ENCODE measurements at places on chromosomes 7 and 10. TPM values are rescaled to one million over a fixed set of nuclear protein-coding genes. Genes with fewer than 3 reads are reported as not detected.

C10orf53 gene
- total RNA-seq, result not detected

- DNase-seq, result peak; percentile 1
These were observed 823 bp downstream of the COPG2 start for GRCh38 chr7:130667593-130668257.

- no peak for DNase-seq
These were observed 71.6 kb upstream of the BAIAP2L1 start for GRCh38 chr7:98472521-98472954.

- DNase-seq, result peak; percentile 4
These were observed 59.8 kb downstream of the GRID1 start for GRCh38 chr10:86306628-86307278.

DNA sequence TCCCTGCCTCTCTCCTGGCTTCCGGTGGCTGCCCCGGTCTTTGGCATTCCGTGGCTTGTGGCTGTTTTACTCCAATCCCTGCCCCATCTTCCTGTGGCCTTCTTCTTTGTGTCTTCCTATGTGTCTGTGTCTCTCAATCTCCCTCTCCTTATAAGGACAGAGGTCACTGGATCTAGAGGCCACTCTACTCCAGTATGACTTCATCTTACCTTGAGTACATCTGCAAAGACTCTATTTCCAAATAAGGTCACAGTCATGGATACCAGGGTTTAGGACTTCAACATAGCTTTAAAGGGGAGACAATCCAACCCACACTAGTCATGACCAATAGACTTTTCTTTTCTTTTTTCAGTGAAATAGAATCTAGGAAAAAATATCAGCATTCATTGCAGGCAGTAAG is 153.3 kb upstream of the INSYN2A start:
- peak; percentile 53 for DNase-seq

C10orf71 gene
- not detected for total RNA-seq

- peak; percentile 87 for DNase-seq
These were observed 25.3 kb downstream of the EPHB4 start for GRCh38 chr7:100801833-100802568.

CRTAC1 gene
- total RNA-seq, result not detected

DNA sequence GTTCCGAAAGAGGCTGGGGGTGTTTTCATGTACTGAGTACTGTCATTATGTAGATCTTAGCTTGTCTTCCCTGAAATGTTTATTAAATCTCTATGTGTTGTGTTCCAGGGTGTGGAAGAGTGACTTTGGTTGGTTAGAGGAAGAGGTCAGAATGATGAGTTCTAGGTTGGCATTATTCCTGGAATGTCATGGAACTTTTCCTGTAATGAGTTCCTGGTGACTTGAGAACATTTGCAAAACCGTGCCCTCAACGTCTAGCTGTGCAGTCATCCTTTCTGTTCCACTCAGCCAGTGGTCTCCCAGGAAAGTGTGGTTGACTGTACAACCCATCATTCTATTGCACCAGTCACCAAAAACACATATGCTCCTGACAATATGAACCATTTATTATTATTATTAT is 129.6 kb downstream of the BICC1 start:
- DNase-seq, result peak; percentile 50

DNA sequence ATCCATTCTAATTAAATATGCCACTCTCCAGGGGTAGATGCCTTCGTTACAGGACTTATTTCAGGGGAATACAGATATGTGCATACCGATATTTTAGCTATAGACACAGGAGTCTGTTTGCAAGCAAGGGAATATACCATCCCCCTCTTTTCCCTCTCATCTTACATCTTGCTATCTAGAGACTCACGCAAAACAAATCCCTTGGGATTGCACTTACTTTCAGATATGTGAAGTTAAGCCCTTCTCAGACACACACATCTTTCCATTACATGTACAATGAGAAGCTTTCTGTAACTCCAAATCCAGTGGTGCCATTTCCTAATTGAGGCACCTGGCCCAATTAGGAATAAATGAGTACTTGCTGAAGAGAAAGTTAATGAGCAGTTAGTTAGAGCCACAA is 250.4 kb upstream of the FZD8 start:
- no peak for DNase-seq

GRCh38 chr10:76774987-76775603 is 862.5 kb downstream of the KCNMA1 start:
- no peak for DNase-seq

DNA sequence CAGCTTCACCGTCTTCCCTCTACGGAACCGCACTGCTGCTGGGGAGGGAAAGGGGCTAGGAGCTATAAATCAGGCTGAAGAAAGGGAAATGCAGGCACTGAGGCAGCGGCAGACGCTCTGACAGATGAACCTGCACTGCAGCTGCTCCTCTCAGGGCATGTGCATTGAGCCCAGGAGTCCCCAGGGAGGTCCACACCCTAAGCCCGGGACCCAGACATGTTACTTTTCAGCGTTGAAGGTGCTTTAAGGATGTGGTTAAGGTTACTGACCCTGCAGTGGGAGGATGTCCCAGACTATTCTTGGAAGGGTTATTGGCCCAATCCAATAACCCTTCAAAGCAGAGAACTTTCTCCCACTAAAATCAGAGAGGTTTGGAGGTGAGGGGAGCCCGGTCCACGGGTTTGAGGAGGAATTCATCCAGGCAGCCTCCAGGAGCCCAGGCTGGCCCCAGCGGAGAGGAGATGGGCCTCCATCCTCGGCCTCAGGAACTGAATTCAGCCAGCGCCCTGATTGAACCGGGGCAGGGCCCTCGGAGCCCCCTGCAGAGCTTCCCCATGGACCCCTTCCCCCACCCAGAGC is 75.4 kb downstream of the ADARB2 start:
- no peak for DNase-seq

DNA sequence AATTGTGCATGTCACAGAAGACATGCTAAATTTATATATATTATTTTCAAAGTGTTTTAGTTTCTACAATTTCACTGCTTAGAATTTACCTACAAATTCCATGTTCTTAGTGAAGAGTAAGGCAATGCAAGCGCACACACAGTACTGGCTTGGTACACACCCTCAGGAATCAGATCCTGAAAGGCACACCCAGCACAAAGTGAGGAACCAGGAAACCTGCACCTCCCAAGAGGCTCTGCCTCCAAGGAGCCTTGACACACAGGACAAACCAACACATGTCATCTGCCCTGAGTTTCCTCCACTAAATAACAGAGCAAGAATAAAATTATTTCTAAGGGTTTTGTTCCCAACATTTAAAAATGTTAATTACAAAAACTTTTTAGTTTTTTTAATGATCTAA is 156.2 kb downstream of the PARD3 start:
- no peak for DNase-seq

- DNase-seq, result no peak
These were observed at the start of gene CTBP2 for GRCh38 chr10:125159932-125160855. CTBP2 (minus strand) TSS chr10:125160563.

IGF2BP3 gene
- 94.2 TPM for total RNA-seq

IFIT1B gene
- total RNA-seq, result not detected

PCLO gene
- total RNA-seq, result under 0.01 TPM

DNA sequence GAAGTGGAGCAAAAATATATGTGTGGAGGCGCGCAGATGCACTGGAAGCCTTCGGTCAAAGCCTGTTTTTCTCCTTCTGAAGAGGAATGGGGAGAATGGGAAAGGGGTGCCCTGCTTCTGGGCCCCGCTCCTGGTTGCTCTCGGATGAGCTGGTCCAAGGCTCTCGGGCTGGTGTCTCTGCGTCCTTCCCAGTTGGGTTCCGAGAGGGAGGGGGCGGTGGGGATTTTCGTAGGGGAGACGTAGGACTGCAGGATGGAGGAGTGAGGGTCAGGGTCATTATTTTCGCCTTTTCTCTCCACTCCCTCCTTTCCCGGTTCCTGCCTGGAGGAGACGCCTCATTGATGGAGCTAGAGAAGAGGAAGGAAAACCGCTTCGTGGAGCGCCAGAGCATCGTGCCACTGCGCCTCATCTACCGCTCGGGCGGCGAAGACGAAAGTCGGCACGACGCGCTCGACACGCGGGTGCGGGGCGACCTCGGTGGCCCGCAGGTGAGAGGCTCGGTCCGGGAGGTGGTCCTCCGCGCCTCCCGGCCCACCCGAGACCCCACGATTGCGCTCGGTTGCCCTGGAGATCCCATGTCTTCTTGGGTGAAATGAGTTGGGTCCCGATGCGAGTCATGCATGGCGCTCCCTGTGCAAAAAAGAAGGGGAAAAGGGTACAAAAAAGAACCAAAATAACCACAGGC is 790 bp downstream of the ADAM22 start:
- DNase-seq, result no peak

BAIAP2L1 gene
- 2.2 TPM for total RNA-seq

GRCh38 chr10:16884497-16884896 is 67.3 kb upstream of the RSU1 start:
- DNase-seq, result no peak

GRCh38 chr10:46555713-46556514 is 544 bp downstream of the GPRIN2 start:
- DNase-seq, result no peak

GRCh38 chr10:2759233-2759632 is 308.1 kb upstream of the PFKP start:
- no peak for DNase-seq

PSMC2 gene
- 353 TPM for total RNA-seq

- peak; percentile 77 for DNase-seq
These were observed 89.9 kb upstream of the BTBD16 start for GRCh38 chr10:122181041-122181732.

CLRN3 gene
- total RNA-seq, result not detected

TIMM23 gene
- total RNA-seq, result 117 TPM

DNA sequence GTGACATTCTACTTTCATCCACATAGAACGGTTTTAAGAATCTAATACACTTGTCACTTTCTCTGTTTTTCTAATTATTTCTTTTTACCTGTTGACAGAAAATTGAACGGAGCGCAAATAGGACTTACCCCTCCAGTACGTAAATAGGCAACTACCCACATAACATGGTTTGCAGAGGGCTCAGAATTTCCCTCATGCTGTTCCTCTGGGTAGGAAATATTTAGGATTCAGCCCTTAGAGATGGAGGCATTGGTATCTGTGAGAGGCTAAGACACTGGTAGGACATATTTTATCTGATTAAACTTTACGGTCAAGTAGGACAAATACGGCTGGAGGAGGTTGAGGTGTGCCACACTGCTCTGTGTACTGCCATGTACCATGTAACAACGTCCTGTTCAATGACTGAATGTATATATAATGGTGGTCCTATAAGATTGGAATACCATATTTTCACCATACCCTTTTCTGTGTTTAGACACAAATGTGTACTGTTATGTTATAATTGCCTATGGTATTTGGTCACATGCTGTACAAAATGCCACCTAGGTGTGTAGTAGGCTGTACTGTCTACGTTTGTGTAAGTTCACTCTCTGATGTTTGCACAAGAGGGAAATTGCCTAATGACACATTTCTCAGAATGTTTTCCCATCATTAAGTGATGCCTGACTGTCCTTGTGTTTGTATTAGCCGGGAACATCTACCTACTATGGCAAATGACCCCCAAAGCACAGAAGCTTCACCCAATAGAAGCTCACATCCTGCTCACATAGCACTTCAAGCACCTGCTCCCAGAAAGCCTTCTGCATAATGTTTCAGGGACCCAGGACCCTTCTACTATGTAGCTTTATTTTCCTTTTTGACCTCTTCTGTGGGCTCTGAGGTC is 429.4 kb upstream of the AKR1E2 start:
- DNase-seq, result no peak

C7orf57 gene
- total RNA-seq, result not detected

- peak; percentile 50 for DNase-seq
These were observed 4.2 kb upstream of the RPEL1 start for GRCh38 chr10:103241262-103242011.

- no peak for DNase-seq
These were observed 113.6 kb upstream of the RET start for GRCh38 chr10:42963312-42963711.

GRCh38 chr7:154647625-154648024 is 355.3 kb downstream of the PAXIP1 start:
- no peak for DNase-seq

DNA sequence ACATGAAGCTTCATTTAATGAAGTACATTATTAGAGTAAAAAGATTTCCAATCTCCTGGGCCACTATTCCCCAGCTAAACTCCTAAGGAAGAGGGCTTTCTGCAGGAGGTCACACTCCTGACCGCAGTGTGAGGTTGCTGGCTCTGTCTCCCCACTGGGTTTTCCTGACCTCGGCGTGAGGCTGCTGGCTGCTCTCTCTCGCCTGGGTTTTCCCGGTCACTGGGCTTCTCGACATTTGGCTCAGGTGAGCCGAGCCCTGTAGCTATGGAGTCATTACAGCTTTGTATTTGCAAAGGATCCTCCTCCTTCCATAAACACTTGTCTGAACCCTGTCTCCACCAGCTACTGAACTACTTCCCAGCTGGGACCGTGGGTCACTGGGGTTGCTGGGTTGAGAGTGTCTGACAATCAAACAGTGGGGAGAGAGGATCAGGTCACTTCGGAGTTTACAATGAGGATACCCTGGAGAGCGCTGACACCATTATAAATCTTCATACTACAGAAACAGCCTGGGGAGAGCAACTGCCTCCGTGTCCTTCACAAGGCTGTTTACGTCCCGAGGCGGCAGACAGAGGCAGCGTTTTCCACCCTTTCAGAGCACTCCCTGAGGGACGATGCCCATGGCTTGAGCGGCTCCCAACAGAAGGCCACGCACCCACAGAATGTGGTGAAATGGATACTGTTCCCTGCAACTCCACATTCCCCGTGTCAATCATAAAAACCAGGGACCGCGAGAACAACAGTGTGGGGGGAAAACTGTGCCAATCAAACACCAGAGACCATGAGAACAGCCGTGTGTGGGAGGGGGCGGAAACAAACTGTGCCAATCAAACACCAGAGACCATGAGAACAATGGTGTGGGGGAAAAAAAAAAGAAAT is 226.2 kb downstream of the ZMYND11 start:
- DNase-seq, result no peak

DNA sequence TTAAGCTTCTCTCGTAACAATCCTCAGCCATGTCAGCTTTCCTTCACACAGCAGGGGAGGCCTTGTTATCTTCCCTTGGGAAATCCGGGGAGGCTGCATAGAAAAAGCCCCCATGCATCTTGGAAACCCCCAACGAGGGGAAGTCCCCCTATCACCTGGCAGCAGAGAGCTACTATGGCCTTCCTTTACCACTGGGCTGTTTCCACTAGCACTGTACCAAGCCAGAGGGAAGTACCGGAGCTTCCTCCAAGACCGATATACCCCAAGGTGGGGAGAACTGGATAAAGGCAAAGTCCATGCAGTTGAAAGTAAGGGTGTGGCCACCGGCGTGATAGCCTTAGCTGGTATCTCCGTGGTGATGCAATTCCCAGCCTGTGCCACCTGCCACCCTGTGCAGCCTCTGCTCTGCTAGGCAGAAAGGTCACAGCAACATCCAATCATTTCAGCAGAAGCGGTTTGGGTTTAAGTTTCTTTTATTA is 4.4 kb upstream of the CLIP2 start:
- no peak for DNase-seq

- DNase-seq, result no peak
These were observed 28.4 kb downstream of the DAGLB start for GRCh38 chr7:6419310-6419773.

- DNase-seq, result peak; percentile 99
These were observed 13.1 kb upstream of the ZMIZ2 start for GRCh38 chr7:44735403-44736165.

DNA sequence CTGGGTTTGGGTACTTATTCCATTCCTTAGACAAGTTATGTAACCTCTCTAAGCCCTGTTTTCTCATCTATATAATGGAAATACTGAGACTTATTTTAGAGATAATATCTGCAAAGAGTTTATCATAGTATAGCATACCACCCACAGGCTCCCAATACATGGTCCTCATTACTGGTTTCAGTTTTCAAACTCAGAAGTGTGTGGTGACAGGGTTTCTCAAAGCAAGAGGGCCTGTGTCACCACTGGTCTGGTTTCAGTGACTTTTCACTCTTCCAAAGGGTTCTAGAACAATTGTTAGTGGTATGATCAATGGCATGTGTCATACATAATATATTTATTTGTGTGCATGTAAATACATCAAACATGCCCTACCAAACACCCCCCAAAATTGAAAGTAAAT is 89.2 kb upstream of the BMPER start:
- DNase-seq, result no peak
